ENCODE measurements at places on chromosomes 7 and 10.
A peak's percentile ranks its signal among the peaks of the same experiment; 100 is the strongest.

DNA sequence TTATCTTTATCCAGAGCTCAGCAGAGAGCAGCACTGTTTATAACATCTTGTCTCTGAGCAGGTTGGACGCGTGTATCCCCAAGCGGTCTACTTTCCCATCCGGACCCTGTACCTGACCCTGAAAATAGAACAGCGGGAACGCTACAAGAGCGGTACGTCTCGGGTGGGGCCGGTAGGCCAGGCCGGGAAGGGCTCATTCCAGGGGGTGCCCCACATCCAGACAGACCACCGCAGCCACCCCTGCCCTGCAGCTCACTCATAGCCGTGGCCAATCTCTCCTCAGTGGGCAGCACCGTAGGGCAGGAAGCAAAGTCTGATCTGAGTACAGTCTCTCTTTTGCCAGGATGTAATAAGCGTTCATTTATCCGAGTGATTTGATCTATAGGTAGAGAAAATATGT lies 113.7 kb downstream of the TRRAP start:
- DNase-seq = no peak

DNA sequence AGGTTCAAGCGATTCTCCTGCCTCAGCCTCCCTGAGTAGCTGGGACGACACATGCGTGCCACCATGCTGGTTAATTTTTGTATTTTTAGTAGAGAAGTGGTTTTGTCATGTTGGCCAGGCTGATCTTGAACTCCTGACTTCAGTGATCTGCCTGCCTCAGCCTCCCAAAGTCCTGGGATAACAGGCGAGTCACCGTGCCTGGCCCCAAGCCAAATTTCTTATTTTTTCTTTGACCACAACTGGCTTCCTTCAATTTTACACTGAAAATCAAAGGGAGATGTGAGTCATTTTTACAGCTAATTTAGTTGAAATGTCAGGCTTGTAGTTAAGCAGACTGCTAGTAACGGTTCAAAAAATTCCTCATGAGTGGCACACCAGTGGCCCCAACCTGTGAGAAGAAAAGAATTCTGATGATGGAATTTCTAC lies 7.8 kb downstream of the RNF216 start:
- DNase-seq = no peak

- DNase-seq = no peak
Measured at GRCh38 chr7:152177681-152178404, 152.4 kb downstream of the GALNT11 start.

DNA sequence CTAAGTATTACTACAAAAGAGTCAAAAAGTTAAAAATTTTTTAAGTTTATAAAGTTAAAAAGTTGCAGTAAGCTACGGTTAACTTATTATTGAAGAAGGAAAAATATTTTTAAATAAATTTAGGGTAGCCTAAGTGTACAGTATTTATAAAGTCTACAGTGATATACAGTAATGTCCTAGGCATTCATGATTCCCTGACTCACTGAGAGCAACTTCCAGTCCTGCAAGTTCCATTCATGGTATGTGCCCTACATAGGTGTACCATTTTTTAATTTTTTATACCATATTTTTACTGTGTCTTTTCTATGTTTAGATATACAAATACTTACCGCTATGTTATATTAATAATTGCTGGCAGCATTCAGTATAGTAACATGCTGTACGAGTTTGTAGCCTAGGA lies 92.3 kb downstream of the CTNNA3 start:
- DNase-seq = no peak

GRCh38 chr7:123679614-123680013 lies 23.9 kb downstream of the LMOD2 start:
- no peak for DNase-seq

DNA sequence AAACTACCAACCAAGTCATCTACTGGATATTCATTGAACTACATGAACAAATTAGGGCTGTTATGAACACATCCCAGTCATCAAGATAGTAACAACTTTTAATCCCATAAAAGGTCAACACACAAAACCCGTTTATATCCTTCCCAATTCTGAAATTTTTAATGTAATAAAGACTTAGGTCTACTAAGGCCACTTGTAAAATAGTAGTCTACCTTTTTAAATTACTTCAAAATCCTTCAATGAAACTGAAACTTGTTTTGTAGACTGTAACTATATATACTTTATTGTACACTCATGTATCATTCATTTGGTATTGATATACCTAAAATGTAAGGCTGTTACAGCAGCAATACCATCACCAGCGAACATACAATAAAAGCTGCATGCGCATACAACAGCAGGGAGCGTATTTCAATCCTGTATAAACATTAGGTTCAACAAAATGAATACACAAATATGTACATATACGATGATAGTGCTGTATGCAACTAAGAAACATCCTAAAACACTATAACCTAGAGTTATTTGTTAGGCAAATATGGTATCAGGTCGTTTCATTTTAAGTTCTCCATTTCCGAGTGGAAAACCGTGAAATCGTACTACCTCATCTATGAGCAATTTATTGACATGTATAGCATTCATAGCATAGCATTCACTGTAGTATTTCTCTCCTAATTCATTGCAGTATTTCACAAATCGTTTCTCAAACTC lies 973 bp downstream of the ATAD1 start:
- no peak for DNase-seq

- DNase-seq = no peak
Measured at GRCh38 chr7:1611708-1612241, 41.9 kb upstream of the PSMG3 start.

DNA sequence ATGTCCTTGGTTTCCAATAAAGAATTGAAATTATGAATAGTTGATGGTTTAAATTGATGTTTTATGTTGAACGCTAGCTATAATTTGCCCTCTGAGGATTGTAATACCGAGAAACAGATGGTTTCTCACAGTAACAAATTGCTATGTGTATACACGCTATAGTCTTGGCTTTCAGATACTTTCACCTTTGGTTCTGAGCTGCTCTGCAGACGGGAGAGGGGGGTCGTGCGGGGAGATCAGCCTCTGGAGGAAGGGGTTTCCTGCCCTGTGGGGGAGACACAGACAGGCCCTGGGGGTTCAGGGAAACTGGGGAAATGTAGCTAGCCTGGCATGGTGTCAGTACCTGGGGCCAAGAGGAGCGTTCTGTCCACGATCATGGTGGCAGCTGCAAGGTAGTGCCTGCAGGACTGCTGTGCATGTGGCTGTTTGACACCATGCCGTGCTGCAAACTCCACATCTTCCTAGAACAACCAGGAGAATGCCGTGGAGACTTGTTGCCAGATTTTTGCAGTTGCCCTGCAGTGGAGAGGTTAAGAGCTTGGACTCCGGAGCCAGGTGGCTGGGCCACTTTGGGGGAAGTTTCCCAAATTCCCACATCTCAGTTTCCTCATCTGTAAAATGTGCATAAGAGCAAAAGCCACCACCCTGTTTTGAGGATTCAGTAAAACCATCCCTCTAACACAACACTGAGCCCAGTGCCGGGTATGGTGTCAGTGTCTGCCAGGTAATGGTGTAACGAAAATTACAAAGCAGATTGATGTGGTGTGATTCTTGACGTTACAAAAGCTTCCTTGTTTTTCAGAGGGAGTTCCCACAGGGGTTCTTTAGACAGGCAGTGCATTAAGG lies 167.9 kb downstream of the CUX1 start:
- no peak for DNase-seq

DNA sequence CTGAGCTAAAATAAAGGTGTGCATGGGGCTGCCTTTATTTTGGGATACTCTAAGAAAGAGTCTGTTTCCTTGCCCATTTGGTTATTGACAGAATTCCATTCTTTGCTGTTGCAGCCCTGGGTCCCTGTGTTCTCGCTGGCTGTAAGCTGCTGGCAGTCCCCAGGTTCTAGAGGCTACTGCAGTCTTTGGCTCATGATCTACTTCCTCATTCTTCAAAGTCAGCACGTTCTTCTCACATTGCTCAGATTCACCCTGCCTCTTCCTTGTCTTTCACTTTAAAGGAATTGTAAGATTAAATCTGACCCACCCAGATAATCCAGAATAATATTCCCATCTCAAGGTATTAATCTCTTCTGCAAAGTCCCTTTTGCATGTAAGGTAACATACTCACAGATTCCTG lies 620.3 kb downstream of the CCSER2 start:
- DNase-seq = no peak

- no peak for DNase-seq
Measured at GRCh38 chr7:1700086-1700485, 30.0 kb downstream of the ELFN1 start.

- no peak for DNase-seq
Measured at GRCh38 chr10:80585812-80586211, 48.1 kb downstream of the SH2D4B start.

DNA sequence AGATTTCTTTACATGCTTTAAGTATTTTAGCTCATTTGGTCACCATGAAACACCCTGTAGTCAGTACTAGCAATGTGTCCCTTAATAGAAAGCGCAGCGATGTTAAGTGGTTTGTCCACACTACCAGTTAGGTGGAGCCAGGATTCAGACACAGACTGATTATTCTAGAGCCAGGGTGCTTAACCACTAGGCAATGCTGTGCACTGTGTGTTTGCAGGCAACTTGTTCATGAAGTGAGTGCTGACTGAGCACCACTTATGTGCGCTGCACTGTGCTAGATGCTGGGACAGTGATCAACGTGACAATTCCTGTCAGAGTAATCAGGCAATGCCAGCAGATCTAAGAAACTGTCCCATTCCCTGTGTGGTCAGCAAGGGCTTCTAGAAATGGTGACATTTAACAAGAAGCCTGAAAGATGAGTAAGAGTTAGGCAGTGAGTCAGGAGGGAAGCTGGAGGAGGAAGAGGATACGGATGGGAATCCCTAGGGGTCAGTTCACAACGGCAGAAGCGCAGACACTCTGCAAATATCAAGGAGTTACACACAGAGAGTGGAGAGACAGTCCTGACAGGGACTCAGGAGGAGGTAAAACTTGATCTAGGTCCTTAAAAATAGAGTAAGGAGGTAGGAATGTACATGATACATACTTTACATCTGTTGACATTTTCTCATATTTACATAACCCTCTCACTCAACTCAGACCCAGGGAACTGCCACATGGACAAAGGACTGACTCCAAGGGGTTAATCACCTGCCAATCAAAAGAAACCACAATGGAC lies 69.7 kb upstream of the EGR2 start:
- DNase-seq = no peak

DNA sequence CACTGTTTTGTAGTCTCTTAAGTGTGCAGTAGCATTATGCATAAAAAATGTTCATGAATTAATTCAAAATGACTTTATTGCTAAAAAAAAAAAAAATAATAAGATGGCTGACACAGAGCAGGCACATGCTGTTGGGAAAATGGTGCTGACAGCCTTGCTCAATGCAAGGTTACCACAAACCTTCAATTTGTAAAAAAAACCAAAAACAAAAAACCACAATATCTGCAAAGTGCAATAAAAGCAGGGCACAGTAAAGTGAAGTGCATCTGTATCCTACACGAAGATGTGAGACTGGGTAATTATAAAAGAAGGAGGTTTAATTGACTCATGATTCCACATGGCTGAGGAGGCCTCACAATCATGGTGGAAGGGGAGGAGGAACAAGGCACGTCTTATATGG lies 185.8 kb downstream of the USP6NL start:
- no peak for DNase-seq

GRCh38 chr7:12712236-12712635 lies 24.8 kb downstream of the ARL4A start:
- DNase-seq = no peak

DNA sequence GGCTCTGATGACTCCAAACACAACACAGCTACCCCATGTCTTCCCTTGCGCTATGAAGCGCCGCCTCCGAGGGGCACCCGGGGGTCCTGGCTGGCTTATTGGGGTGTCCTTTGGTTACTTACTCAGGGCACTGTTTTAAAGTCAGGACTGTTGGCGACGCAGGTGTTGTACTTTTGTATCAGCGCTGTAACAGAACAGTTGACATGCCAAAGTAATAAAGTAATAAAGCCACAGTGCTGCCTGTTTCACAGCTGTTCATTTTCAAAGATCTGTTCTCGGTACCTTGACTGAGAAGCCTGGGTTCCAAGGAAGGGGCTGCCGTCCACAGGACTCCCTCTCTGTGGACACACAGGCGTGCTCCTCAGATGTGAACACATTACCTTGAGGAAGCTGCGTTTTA lies 64.1 kb downstream of the WDR37 start:
- no peak for DNase-seq

GRCh38 chr7:141785706-141786552 lies 4.1 kb upstream of the TAS2R5 start:
- no peak for DNase-seq

DNA sequence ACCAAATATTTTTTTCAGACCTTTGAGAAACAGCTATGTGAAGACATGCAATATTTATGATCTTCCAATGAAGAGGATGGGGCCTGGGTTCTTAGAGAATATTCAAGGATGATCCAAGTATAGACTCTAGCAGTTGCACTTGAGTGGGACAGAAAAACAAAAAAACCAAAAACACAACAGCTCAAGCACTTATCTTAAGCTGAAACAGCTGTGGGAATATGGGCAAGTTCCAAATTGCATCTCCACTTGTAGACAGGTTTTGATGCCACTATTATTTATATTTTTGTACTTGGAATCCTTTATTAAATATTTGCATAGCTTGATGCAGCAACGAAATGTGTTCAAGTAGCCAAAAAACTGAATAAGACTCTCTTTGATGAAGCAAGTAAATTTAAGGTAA lies 2.2 kb upstream of the PDK4 start:
- no peak for DNase-seq

- DNase-seq = peak; percentile 31
Measured at GRCh38 chr10:23343591-23344240, 881 bp downstream of the C10orf67 start.

- DNase-seq = no peak
Measured at GRCh38 chr10:33799281-33799943, 464.9 kb upstream of the NRP1 start.

DNA sequence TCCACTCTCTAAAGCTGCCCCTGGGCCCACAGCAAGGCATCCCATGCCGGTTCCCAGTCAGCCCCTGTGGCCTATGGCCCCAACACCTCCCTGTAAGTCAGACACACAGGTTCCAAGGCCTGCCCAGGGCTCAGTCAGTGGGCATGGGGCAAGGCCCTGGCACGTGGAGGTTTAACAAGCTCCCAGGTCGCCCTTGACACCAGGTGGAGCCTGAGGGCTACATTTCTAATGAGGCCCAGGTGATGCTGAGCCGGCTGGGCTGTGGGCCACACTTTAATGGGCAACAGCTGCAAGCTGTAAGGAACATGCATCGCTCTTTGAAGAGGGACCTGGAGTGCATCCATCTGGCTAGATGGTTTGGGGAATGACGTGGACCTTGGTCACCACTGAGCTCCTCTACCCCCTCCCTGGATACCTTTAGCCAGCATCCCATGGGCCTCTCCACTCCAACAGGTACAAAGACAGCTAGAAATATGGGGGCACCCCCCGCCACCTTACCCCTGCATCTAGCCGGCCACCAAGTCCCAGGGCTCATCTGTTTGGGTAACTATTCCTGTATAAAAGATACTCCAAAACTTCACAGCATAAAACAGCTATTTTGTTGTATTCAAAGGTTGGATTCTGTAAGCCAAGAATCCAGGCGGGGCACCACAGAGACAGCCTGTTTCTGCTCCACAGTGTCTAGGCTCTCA lies 122.5 kb downstream of the OAT start:
- no peak for DNase-seq

GRCh38 chr10:8908013-8908412 lies 853.5 kb downstream of the GATA3 start:
- DNase-seq = no peak
